ENCODE measurements at places on chromosomes 5 and 9.

DNA sequence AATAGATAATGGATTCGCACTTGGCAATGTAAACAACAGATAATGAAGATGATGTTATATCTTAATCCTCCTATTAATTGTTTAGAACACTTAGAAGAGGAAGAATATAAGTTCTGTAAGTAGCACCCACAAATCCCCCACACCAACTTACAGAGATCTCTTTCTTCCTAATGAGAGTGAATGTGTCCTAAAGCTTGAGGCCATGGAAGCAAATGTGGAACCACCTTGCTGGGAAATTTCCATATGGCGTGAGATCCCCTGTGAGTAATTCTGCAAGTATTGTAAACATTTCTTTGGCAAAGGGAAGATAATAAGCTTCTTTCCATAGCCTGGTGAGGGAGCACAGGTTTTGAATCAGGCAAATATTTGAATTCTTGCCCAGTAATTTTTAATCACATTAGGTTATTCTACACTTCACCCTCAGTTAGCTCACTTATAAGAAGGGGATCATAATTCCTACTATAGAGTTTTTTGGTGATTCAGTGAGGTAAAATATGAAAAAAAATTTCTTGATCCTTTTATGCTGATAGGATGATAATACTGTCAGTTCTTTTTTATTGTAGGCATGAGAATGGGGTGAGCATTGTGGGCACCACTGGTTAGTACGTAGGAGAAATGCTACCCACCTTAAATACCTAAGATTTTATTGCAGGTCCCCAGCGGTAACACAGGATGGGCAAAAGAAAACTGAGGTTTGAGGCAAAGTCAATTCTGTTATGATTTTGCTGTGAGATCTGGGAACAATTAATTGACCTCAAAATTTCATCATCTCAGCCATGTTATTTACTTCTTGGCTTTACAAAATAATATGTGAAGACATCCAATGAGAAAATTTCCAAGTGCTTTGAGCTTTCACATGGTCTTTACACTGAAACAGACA, 574.8 kb downstream of the PSAT1 start:
- DNase-seq: peak; percentile 39

- no peak for DNase-seq
Measured at GRCh38 chr5:175444060-175444904, at the start of gene DRD1. DRD1 (minus strand) TSS chr5:175444182; CDS start chr5:175443099, 1,083 bp downstream.

DNA sequence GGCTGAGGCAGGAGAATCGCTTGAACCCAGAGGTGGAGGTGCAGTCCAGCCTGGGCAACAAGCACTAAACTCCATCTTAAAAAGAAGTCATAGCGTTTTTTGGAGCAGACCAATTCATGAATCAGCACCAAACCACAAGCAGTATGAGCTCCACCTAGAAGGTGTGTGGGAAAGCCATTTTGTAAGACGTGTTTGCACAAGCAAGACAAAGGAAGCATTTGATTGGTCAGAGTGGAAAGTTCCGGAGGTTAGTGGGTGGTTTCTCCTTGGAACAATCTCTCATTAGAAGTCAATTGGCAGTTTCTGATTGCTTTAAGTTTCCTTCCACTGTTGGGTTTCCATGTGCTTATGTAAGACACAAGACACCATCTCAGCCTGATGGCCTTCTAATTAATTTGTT, 5.0 kb downstream of the SRD5A1 start:
- no peak for DNase-seq

DNA sequence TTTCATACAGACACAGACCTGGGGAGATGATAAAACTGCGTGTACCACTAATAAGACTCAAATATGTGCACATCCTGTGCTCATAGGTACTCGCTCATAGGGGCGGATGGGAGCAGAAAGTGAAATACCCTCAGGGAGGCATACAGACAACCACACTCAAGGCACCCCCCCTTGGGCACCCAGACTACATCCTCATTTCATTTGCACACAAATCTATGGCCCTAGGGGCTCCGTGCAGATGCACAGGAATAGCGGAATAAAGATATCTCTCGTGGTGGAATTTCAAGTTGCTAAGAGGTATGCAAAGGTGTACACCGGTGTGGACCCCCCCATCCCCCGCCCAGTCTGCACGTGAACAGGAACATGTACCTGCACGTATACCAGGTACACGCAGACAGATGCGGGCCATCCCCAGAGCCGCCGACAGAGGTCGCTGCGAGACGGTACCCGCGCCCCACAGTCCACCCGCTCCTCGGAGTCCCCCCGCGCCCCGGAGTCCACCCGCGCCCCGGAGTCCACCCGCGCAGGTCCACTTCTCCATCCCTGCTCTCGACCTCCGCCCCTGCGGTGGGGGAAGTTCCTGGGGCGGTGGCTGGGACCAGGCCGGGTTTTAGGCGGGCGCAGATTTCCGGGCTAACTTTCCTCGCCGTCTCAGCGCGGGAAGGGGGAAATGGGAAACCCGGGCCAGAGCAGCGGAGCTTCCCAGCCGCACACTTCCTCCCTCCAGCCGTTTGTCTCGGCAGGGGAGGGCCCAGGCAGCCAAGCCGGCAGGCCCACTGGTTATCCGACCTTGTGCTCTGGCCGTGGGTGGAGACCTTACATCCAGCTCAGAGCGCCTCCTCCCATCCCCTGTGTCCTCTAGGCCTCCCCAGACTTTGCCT, 1.0 kb upstream of the IL12B start:
- no peak for DNase-seq

GRCh38 chr5:32562843-32563242, 22.5 kb upstream of the SUB1 start:
- DNase-seq: no peak

DNA sequence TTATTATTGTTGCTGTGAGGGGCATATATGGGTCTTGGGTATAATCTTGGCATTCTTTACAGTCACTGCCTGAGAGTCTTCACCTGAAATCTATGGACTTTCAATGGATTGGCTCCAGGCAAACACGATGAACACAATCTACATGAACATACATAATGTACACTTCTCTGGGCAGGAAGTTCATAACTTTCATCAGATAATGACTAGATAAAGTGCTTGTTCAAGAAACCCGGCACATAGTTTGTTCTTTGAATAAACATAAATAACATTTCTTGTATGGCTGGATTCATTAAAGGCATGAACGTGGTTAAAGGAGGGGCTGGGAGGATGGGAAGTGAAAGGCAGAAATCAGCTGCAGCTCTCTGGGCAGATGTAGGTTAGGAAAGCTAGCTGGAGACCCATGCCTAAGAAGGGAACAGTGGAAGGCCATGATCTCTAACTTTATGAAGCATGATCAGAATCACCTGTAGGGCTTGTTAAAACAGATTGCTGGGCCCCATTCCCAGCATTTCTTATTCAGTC, 306.9 kb upstream of the EFNA5 start:
- DNase-seq: no peak

GRCh38 chr5:8053270-8053669, 184.3 kb downstream of the MTRR start:
- no peak for DNase-seq

- DNase-seq: no peak
Measured at GRCh38 chr5:95989283-95990048, 27.8 kb upstream of the ELL2 start.

- no peak for DNase-seq
Measured at GRCh38 chr5:15073453-15073852, 201.9 kb upstream of the ANKH start.

DNA sequence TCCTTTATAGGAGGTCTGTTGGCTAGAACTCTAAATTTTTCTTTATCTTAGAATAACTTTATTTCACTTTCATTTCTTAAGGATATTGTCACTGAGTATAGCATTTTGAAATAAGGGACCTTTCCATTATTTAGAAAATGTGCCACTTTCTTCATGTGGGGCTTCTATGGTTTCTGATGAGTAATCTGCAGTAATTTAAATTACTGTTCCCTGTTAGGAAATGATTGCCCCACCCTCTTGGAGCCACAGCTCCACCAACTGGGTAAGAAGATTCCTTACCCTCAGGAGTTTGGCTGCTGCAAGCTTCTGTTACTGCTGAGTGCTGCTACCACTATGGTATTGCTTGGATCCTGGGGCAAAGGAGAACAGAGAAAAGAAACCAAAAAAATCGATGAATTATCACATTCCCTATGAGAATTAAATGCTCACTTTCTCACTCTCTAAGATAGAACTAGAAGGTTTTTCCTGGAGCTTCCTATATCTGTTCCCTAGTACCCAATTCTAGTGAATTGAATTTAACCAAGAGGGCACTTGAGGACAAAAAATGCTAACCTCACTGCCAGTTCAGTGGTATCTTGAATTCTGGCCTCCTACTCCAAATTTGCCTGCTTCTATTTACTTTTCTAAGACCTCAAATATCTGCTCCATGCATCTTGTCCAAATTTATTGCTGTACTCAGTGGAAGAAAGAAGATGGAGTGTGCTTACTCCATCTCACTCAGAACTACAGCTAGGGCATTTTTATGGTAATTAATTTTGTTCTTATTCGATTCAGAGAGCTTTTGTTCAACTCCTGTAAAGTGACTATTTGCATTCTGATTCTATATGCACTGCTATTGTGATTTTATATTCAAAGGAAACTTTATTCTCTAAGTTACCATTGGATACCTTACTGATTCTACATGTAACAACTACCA, 2111.3 kb downstream of the MAT2B start:
- no peak for DNase-seq

DNA sequence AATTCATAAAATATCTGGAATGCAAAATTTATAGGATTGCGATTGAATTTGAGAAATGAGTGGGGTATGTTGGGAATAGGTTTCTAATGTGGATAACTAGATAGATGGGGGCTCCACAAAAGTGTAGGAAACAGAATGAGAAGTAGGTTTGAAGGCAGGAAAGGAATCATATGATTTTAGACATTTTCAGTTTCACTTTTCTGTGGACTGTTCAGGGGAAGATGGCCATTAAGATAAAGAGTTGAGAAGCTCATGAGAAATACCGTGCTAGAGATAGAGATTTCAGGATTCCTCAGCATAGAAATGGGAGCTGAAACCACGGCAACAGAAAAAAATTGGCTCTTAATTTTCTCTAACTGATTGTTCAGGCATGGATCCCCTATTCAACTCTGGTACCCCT, 163.4 kb upstream of the CD180 start:
- DNase-seq: no peak

DNA sequence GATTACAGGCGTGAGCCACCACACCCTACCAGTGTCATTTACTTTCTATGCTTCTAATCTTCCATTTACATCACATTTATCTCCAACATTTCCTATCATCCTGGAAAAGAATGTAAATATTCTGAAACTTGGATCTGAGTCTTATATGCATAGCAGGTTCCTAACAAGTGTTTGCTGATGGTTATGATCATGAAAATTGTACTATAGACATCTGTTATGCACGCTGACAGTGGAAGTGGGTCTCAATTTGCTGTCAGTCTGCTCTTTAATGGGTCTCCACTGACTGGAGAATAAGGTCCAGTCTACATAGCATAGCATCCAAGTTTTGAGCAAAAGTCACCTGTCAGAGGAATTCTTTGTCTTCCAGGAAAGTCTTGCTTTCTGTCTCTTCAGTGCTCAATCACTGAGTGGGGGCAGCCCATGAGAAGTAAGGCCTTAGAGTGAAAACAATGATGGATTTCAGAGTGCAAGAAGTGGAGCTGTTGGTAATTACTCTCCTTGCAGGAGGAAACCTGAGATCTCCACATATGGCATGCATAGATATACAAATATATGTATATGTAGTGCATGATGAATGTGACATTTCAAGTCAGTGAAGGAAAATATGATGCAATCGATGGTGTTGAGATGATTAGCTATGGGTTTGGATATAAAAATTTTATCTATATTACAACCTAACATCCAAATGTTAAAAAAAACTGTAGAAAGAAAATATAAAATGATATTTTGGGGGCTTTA, 29.2 kb upstream of the MSANTD3 start:
- DNase-seq: no peak

GRCh38 chr5:39256477-39257235, 37.3 kb upstream of the FYB1 start:
- peak; percentile 35 for DNase-seq

GRCh38 chr5:128276537-128277216, 193.1 kb downstream of the SLC12A2 start:
- no peak for DNase-seq

DNA sequence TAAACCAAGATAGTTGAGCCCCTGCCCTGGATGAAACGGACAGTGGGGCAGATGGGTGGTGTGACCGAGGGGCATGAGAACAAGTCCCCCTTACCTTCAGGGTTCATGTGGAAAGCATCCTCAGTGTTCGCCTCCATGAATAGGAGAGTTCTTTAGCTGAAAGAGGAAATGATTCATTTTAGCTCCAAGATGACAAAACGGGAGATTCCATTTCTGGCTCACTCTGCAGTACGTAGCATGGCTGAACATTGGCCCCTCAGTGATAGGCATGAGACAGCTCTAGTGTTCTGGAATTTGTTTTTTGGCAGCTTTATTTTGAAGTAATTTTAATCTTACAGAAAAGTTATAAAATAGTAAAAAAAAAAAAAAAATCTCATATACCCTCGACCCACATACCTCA, 70.2 kb upstream of the AGXT2 start:
- DNase-seq: no peak

- no peak for DNase-seq
Measured at GRCh38 chr9:26264709-26265601, 586.7 kb upstream of the TUSC1 start.

DNA sequence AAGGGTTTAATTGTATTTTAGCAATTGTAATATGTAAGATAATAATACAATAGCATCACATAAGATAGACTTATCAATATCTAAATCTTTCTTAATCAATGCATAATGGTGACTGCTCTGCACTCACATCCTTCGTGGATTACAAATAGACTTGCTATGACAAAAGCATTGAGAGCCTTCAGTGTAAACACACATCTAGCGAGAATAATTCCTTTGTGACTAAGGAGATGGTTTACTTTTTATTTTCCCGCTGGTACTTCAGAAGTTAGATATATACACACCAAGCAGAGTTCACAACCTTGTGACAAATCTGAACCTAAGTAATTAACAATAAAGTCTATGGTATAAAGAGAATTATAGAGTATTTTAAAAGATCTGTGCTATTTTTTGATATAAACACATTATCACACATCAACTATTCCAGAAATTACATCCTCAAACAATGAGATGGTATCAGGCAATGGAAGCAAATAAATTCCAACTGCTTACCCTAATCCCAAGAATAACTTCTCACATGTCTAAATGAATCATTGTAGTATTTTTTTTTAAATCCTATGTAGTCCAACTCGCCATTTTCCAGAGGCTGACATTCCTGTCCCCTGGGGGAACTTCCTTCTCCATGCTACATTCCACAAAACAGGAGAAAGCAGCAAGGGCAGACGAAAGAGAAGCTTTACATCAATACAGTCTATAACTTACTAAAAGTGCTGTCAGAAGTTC, 51.2 kb downstream of the MAPKAP1 start:
- DNase-seq: no peak

DNA sequence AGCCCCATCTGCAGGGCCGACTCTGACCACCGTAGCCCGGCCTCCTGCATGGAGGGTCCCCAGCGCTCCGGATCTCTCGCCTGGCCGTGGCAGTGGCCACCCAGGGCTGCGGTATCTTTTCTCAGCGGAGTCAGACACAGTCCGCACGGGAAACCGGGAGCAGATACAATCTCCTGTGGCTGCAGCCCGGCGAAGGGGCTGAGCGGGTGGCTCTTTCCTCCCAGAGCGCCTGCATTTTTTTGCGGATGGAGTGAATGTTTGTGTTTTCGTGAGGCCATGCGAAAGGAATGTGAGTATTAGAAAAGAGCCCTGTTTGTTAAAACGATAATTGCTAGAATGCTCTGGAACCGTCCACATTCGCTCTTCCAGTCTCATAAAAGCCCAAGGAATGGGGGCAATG, 53.4 kb upstream of the PTCH1 start:
- DNase-seq: no peak

- DNase-seq: no peak
Measured at GRCh38 chr9:87160148-87161102, 213.1 kb upstream of the GAS1 start.
